ENCODE measurements at places on chromosomes 16 and 17.

DNA sequence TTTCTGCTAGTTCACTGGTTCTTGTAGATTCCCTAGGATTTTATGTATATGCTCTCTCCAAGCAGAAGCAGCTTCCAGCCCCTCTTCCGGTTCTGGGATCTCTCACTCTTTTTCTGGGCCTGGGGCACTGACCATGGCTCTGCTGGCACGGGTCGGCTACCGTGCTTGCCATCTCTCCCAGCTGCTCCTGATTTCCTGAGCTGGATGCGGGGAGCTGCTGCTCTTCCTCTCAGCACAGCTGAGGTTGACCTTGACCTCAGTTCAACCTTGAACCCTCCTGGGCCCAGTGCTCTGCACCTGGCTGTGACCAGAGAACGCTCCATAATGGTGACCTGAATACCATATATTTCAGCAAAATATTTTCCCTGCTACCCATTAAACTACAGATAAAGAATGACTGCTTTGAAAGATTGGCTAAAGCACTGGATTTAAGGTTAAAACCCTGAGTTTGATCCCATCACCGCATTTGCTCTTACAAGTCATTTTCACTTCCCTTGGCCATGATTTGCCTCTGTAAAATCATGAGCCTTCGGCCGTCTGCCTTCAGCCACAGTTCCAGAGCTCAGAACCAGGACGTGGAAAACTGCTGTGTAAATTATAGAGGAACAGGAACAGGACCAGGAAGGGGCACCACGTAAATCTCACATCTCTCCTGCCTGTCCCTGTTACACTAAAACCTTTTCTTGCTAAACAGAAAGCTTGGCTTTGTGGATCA is 130.8 kb upstream of the CHMP6 start:
- no peak for DNase-seq

DNA sequence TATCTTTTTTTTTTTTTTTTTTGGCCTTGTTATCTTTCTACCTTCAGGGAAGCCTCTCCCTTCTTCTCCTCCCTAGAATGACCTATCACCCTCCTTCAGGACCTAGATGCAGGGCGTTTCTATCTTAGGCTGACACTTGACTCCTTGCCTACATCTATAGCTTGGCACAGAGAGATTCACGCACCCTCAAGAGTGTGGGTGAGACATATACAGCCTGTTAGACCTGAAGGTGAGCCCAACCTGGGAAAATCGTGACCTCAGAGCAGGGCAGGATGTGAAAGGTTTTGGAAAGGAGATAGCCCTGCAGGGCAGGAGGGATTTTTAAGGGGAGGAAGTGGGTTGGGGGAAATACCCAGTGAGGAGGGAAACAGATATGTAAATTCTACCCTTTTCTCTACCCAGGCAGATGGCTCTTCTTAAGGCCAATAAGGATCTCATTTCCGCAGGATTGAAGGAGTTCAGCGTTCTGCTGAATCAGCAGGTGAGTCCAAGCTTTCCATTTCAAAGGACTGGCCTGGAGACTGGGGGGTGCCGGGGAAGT is at the start of gene AHSP:
AHSP (plus strand) TSS at position 167 of the 541 bp plus-strand sequence; CDS start at position 407, 240 bp downstream.
- no peak for DNase-seq

GRCh38 chr16:65665586-65665985 is 543.7 kb upstream of the CDH11 start:
- no peak for DNase-seq

GRCh38 chr16:60989592-60989991 is 1046.6 kb downstream of the CDH8 start:
- no peak for DNase-seq

DNA sequence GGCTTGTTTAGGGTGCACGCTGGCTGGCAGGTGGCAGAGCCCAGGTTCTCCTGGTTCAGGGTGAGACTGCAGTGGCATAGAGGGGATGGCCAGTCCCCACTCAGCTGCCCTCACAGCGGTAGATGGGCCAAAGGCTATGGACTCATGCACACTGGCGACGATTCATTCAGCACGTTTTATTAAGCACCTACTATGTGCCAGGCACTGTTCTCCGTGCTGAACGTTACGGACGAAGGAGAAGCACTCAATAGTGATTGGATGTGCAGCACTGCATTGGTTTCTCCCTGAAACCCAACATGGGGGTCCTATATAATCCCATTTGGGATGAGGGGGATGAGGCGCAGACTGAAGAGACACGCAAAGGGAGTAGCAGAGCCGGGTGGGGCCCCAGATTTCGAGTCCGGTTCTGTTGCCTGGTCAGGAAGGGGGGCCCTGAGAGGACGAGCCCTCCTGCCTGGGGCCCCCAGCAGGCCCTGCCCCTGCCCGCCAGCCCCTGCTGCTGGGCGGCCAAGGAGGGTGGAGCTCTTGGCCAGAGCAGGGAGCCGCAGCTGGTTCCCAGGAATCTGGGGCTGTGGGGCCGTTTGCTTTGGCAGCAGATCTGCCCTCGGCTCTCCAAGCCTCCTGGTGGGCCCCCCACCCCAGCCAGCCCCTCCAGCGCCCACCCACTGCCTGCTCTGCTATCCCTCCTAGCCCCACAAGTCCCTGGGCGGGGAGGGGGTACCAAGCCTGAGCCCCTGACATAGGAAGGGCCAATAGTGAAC is 8.8 kb downstream of the GLIS2 start:
- DNase-seq: peak; percentile 3

GRCh38 chr16:83935005-83935857 is 17.8 kb upstream of the OSGIN1 start:
- no peak for DNase-seq

- DNase-seq: no peak
Observed at GRCh38 chr16:68756239-68756915, 19.3 kb downstream of the CDH1 start.

GRCh38 chr17:57228911-57229310 is 27.4 kb upstream of the MSI2 start:
- DNase-seq: no peak
